ENCODE measurements at places on chromosomes 6 and 20.

DNA sequence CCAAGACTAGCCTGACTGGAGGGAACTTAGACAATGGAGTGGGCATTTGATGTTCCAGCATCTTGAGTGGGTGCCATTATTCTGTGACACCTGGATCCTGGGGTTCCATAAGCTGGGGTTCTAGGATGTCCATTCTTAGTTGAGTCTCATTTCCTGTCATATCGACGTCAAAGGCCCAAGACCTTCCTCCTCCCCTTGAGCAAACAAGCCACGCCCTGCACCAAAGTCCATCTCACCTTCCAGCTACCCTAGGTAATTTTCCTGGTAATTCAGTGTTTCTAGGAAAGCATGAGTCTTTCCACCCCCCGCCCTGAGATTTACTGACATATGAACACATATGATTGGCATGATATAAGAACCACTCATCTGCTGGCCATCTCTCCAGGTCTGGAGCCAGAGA lies at the start of gene TRIM40:
TRIM40 (plus strand) TSS at position 384 of the 400 bp plus-strand sequence. CDS start 897 bp downstream, outside the sequence.
- no peak for DNase-seq

DNA sequence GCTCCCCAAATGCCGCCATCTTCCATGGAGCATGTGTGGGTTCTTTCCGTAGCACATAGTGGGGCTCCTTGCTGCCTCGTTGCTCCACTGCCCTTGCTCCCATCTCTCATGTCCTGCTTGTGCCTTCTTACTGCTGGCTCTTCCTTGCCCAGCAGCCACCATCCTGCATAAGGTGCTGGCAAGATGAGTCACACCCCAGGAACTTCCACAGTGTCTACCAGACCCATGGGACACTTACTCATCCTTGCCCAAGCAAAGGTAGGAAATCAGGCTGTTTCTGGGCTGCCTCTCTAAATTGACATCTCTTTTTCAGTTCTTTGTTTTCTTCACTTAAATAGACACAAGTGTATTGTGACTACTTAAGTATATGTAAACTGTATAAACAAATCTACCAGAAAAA lies 39.4 kb upstream of the RGS17 start:
- no peak for DNase-seq

- DNase-seq: no peak
These were observed 1.2 kb downstream of the CDC40 start for GRCh38 chr6:110181131-110182030.

GRCh38 chr20:44648579-44648978 lies 2.9 kb downstream of the ADA start:
- DNase-seq: no peak

DNA sequence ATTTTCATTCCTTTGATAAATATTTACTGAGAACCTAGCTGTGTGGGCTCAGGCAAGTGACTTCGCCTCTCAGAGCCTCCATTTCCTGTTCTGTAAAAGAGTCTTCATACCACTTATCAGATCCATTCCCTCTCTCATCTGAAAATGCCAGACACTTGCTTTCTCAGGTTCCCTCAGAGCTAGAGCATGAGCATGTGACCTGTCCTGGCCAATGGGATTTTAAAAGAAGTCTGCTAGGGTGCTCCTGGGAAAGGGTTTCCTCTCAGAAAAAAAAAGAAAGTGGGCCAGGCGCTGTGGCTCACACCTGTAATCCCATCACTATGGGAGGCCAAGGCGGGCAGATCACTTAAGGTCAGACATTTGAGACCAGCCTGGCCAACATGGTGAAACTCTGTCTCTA lies 5.3 kb downstream of the KCNB1 start:
- no peak for DNase-seq

DNA sequence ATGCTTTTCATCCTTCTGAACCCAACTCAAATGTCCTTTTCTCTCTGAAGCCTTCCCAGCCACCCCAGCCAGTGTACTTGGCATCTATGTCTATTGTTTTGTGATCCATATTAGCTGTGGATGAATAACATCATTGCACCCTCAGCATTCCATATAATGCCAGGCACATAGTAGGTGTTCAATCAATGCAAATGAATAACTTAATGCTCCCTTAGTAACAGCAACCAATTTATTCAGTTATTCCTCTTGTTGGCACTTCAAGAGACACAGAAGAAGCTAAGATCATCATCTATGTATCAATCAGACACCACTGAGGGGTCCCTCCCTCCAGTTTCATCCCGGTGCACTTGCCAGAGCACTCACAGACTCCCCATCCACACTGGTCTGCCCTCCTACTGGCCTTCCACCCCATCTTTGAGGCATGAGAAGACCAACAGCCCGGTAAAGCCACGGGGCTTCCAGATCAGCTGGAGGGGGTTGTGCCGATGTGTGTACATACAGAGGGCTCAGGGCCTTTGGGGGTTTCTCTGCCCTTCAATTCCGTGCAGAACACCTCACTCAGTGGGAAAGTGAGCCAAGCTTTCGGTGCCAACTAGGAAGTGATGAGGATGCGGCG lies 2.4 kb upstream of the TAF8 start:
- peak; percentile 62 for DNase-seq

GRCh38 chr20:64155258-64156135 lies 8.8 kb upstream of the MYT1 start:
- DNase-seq: no peak

- no peak for DNase-seq
These were observed 18.7 kb upstream of the COL10A1 start for GRCh38 chr6:116144605-116145004.

- no peak for DNase-seq
These were observed 71.0 kb upstream of the CD83 start for GRCh38 chr6:14046476-14047068.

DNA sequence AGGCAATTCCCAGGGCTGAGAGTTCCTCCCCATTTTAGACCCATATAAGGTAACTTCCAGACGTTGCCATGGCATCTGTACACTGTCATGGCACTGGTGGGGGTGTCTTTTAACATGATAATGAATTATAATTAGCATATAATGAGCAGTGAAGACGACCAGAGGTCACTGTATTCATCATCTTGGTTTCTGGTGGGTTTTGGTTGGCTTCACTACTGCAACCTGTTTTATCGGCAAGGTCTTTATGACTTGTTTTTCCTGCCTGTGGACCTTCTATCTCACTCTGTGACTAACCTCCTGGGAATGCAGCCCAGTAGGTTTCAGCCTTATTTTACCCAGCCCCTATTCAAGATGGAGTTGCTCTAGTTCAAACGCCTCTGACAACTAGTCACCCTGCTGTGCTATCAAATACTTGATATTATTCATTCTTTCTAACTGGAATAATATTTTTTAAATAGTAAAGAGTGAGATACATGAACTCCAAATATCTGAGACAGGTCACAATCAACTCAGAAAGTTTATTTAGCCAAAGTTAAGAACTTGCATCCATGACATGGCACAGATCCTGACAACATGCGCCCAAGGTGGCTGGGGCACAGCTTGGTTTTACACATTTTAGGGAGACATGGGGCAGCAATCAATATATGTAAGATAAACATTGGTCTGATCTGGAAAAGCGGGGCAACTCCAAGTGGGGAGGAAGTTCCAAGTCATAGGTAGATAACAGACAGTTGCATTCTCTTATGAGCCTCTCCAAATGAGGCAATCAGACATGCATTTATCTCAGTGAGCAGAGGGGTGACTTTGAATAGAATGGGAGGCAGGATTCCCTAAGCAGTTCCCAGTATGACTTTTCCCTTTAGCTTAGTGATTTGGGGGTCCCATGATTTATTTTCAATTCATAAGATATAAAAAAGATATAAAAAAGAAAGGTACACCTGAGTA lies 1.2 kb upstream of the UFL1 start:
- no peak for DNase-seq

DNA sequence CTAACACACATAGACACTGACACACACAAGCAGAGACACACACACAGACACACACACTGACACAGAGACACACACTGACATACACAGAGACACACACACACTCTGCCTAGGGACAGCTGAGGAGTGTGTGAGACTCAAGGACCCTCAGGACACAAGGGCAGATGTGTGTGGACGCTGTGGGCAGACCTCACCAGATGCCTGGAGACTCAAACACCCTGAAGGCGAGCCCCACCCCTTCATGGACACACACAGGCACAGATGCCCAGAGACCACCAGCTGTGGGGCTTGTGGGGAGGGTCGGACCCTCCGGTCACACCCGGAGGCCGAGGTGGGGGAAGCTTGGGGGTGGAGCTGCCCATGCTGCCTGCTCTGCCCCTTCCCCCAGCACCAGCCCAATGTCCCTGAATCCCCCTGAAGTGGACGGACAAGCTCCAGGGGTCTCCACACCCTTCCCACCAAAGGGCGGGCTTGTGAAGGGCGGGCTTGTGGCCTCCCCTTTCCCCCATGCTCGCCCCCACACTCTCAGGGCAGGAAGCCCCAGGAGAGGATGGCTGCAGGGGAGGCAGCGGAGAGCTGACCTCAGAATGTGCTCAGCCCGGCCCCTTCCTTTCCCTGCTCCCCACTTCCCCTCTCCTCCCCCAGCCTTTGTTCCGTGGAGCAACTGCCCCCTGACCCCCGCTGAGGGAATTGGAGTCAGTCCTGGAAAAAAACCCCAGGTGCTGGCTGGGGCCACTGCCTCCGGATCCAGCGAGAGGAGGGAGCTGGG lies 13.9 kb upstream of the ABHD16B start:
- no peak for DNase-seq

GRCh38 chr20:63640086-63640485 lies 13.1 kb downstream of the STMN3 start:
- DNase-seq: no peak

- DNase-seq: no peak
These were observed 498.7 kb downstream of the TENT5A start for GRCh38 chr6:81253821-81254220.

DNA sequence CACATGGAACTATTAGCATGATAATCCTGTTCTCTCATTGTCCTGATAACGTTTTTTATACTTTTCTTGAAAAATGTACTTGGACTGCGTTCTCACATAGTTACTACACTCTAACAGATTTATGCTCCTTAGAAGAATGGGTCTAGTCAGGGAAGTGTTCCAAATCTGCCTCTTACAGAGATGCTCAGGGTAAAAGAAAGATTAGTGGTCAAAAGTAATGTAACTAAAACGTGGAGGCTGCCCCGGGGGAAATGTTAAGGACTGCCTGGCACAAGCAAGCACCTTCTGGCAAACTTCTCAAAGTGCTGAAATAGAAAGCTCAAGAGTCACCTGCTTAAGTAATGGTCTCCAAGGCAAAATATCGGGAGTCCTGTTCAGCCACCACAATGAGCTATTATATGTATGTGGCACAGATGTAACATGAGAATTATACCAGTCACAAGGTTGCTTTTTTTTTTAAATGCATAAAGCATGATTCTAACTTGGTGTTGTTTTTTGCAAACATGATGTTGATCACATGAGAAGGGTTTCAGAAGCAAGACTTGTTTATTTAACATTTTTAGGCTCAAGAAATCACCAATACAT lies 244.5 kb upstream of the JARID2 start:
- no peak for DNase-seq

- DNase-seq: no peak
These were observed 232.1 kb upstream of the TENT5A start for GRCh38 chr6:81984599-81984998.

GRCh38 chr6:169409742-169410312 lies 156.2 kb upstream of the THBS2 start:
- DNase-seq: no peak

Data from stimulated activated naive CD4-positive, alpha-beta T cell (primary cell).